ENCODE measurements at places on chromosomes 2 and 18.

DNA sequence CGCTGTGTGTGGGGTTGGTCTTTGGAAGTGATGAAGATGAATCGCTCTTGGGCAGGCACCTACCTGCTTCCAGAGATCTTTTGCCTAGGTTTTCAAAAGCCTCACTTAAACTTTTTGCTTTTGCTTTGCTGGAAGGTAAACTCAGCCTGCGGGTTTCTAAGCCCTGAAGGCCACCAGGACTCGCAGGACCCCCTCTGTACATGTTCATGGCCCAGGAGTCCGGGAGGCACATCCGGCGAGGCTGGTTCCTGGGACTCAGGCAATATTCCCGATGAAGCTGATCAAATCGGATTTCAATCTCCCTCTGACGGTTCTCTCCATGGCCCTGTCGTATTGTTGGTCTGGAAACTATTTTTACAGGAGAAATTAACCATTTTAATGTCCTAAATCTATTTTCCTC, 13.2 kb downstream of the HJURP start:
- DNase-seq, result no peak

GRCh38 chr2:240482141-240482540, 46.7 kb downstream of the GPC1 start:
- DNase-seq, result no peak

DNA sequence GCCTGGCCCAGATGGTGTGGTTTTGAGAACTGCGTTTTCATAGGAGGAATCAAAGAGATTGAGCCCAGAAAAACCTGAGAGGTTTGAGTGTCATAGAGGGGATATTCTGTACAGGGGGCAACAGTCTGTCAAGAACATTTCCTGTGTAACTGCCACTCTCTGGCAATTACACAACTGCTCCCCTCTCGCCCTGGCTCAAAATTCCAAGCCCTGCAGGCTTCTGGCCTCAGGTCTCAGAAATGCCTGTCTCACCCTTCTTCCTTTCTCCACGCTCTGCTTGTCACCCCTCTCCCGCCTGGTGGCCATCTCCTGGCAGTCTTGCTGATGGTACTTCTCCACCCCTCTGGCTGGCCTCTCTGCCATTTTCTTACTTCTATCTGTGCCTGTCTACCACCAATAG, 4.0 kb downstream of the VAMP5 start:
- DNase-seq, result no peak

DNA sequence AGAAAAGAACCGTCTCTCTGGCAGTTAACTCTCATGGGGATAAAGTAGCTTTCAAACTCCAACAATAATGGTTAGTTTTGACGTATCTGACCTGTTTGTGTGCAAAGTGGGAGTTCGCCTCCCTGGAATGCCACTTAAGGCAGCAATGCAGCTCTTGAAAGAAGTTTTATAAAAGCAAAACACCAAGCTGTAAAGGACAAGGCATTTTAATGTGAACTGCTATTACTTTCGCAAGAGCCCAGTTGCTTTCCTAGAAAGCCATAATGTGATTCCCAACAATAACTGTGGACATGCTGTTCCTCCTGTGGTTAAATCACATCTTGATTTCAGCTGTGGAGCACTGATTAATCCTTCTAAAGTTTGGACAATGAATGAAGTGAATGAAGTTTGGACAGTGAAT, 303.7 kb downstream of the PTPRM start:
- no peak for DNase-seq

DNA sequence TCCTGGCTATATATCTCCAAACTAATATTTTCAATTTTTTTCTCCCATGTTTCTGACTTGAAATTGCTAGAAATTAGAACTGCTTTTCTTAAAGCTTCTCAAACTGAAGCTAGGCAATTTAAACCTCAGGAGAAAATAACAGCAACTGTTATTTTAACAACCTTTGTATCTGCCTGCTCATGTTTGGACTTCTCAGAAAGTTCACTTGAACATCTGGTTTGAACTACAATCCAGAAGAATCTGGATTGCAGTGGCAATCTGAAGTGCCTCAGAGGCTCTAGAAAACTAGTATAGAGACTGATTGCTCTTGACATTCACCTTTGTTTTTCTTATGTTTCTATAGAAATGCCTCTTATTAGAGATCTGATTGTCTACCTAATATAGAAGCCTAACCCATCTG, 64.1 kb downstream of the STAT4 start:
- no peak for DNase-seq

DNA sequence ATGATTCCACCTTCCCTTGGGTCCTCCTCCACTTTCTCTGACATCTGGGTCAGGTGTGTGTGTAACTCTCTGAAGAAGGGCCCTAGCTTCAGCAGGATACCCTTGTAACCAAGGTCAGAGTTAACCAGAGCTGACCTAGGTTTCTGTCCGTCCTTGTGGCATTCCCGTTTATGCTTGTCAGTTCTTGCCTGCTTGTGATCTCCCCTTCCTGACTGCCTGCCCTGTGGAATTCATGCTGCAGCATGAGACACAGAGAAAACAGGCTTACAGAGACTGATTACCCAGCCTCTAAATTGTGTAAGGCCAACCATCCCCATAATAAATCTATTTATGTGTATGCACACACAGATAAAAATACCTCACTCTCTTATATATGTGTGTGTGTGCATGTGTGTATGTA, 22.8 kb downstream of the NXPH2 start:
- DNase-seq, result no peak

GRCh38 chr2:185687967-185688366, 50.6 kb upstream of the FSIP2 start:
- no peak for DNase-seq

DNA sequence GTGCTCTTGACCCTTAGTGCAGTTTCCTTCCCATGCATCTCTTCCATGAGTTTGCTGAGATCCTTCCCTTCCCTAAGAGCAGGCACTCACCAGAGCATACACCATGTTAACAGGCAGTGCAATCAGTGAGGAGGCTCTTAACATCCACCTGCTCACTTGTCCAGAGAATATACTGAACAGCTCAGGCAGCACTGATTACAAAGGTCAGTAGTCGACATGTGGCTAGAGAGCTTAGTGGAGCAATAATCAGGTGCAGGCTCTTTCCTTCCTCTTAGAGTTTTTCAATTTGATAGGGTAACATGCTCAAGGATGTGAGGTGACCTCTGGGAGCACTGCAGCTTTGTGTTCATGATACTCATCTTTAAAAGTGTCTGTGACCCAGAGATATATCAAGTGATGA, 144.1 kb upstream of the SETBP1 start:
- DNase-seq, result no peak

GRCh38 chr2:19897623-19898245, 4.0 kb downstream of the TTC32 start:
- DNase-seq, result no peak

- DNase-seq, result no peak
Measured at GRCh38 chr18:76498064-76498463, 3.0 kb upstream of the ZNF516 start.

- no peak for DNase-seq
Measured at GRCh38 chr2:130852521-130853115, 15.9 kb downstream of the ARHGEF4 start.

DNA sequence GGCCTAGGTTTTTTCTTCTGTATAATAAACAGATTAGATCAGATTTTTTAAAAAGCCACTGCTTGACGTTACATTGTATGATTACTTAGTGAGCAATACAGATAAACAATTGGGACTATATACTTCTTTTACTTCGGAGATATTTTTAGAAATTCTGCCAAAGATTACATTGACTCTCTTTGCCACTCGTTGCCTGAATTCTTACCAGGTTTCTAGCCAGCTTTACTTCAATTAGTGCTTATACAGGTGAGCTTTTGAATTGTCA, 156.6 kb downstream of the HAUS1 start:
- no peak for DNase-seq

GRCh38 chr2:99554238-99554637, 64.4 kb upstream of the REV1 start:
- DNase-seq, result no peak

GRCh38 chr2:21841341-21841740, 717.6 kb downstream of the TDRD15 start:
- DNase-seq, result no peak
